ENCODE measurements at places on chromosomes 16 and 17.

DNA sequence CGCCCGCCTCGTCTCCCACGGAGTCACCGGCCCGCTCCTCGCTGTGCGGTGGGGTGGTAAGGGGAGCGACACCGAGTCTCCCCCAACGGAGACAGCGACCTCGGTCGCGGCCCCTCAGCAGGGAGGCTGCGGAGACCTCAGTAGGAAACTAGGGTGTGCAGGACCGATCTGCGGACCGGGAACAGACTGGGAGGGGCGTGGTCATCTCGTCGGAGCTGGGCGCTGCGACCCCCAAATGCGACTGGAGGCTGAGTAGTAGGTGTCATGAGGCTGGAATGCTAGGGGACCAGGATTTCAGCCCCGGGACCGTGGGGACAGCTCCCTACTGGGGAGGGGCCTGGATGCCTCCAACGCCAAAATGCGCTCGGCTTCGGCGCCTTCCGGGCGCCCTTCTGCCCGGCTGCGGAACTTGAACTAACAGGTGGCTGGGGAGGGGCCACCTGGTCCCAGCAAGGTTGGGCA, 1.3 kb downstream of the CACNG4 start:
- DNase-seq: no peak

DNA sequence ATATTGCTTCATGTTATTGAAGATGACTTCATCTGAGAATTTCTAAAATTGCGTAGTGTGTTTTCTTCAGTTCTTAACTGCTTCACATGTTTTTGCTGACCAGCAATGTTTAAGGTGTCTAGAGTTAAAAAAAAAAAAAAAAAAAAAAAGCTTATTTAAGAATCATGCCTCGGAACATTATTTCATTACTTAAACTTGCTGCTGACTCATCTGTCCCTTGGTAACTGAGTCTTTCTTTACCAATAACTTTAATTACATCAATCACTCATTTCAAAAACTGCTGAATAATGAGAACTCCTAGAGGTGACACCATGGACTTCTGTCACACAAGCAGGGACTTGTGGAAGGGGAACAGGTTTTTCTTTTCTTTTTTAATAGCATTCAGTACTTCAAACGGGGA, 16.2 kb downstream of the IRX5 start:
- peak; percentile 20 for DNase-seq

- DNase-seq: no peak
Observed at GRCh38 chr17:73066148-73066884, 26.2 kb downstream of the SLC39A11 start.

GRCh38 chr16:25013751-25014499, 1.2 kb downstream of the ARHGAP17 start:
- no peak for DNase-seq

DNA sequence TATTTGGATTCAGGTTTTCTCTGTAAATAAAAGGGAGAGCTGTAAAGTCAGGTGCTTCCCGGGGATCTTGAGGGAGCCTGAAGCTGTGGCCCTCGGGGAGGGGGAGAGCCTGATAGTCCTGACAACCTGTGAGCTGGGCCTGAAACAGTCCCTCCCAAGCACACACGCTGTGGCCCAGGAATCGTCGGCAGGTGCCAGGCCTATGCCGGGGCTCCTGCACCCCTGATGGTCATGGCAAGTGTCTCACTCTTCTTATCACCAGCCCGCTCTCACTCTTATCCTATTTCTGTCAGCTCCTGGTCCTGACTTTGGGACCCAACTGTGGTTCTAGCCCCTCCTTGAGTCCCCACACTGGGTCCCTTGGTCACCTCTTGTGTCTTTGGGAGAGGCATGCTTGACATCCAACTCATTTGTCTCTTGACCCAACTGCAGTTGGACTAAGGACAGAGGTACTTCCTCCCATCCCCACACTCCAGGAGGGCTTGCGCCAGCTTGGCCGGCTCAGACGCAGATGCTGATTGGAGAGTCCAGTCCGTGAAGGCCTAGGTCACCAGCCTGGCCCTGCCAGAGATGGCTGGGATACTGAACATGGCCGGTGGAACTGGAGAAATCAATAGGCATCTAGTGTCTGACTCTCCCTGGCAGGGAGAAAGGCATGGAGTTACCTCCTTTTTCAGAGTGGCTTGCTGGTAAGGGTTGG, 170.5 kb upstream of the WSCD1 start:
- no peak for DNase-seq

DNA sequence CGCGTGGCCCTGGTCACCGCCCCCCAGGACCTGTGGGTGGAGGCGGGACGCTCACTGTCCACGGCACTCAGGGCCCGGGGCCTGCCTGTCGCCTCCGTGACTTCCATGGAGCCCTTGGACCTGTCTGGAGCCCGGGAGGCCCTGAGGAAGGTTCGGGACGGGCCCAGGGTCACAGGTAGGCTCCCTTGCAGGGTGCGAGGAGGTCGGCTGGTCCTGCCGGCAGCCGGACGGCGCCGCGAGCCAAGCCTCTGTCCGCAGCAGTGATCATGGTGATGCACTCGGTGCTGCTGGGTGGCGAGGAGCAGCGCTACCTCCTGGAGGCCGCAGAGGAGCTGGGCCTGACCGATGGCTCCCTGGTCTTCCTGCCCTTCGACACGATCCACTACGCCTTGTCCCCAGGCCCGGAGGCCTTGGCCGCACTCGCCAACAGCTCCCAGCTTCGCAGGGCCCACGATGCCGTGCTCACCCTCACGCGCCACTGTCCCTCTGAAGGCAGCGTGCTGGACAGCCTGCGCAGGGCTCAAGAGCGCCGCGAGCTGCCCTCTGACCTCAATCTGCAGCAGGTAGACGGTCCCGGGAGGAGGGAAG, 1.3 kb downstream of the GUCY2D start:
- DNase-seq: no peak

GRCh38 chr16:72021043-72021442, 12.5 kb downstream of the DHODH start:
- no peak for DNase-seq

DNA sequence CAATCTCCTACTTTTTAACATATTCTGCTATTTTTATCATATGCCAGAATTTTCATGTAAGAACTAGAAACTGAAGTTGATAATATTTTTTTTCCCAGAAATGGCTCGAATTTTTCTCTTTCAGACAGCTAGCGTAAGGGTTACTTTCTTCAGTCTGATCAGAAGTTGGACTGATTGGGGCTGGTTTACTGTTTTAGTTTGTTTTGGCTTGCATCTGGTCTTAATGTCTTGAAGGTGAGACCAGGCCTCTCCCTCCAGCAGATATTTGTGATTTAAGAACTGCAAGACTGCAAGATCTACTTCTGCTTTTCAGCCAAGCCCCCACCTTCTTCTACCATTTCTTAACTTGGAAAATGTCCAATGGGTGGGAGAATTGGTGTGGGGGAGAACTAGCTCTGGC, 266.4 kb downstream of the HAPSTR1 start:
- no peak for DNase-seq

DNA sequence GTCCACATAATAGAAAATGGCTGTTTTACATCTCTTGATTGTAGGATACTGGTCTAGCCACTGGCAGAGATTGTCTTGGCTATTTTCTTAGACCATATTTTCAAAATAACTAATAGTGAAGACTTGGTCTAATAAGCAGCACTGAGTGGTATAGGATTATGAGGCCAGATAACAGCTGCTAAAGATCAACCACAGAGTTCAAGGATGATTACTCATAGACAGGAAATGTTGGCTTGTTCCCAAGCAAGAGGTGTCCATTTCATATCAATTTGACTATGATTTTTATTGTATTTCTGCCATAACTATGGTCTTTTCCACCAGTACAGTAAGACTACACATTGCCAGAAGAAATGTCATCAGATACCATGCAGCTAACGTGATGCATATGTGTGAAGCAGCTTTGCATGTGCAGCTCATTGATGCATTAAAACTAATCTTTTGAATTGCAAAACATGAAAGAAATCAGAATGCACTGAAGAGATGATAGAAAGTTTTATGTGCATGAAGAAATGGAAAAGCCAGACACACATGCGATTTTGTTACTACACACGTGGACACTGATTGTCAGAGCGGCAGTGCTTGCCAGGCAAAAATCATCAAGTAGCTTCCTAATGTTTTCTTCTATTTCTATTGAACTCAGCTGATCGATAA, 693.3 kb downstream of the CDH11 start:
- peak; percentile 89 for DNase-seq

DNA sequence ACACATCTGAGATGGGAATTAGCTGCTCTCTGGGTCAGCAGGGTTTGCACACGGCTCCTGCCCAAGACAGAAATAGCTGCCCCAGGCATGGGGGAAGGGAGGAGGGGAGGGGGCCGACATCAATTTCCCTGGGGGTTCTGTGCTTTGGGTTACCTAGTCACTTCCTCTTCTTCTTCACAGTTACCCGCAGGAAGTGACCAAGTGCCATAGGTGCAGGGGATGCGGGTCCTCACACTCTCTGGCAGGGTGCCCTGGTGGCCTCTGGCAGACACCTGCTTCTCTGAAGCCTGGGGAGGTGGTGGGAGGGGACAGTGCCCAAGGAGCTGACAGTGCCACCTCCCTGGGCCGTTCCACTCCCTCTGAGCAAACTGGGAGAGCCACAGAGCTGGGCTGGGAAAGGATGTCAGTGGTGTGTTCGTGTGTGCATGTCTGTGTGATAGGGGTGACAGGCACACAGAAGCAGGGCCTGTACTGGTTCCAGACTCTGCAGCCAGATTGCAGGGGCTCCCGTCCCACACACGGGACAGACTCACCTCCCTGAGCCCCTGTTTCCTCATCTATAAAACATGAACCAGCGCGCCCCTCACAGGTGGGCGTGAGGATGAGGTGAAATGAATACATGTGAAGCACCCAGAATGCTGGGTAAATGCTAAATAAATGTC, 18.2 kb downstream of the SCN4A start:
- DNase-seq: no peak

- no peak for DNase-seq
Observed at GRCh38 chr17:67171560-67171959, 73.4 kb downstream of the HELZ start.

DNA sequence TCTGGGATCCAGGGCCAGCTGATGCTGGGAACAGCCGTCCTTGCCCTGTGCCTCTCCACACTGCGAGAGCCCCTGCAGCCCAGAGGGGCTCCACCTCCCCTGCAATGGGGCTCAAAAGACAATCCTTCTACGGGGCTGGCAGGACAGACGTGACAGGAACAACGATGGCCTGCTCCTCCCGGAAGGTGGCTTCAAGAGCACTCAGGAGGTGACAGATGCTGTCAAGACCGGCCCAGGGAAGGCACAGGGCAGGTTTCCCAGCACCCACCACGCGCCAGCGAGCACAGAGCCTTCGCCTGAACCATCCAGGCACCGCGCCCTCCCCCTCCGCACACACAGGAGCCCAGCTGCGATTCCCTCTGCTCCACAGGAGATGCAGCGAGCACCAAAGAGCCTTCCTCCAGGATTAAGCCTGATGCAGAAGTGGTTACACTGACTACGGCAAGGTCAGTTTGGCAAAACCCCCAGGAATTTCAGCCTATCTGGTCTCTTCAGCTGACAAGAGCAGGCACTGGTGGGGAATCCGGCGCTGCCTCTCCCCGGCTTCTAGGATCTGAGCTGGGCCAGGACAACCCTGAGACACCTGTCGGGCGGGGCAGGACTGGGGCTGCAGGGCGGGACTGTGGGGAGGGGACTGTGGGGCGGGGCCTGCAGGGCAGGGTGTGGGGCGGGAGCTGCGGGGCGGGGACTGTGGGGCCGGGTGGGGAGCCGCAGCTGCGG, 103.4 kb downstream of the ZNF778 start:
- DNase-seq: no peak

DNA sequence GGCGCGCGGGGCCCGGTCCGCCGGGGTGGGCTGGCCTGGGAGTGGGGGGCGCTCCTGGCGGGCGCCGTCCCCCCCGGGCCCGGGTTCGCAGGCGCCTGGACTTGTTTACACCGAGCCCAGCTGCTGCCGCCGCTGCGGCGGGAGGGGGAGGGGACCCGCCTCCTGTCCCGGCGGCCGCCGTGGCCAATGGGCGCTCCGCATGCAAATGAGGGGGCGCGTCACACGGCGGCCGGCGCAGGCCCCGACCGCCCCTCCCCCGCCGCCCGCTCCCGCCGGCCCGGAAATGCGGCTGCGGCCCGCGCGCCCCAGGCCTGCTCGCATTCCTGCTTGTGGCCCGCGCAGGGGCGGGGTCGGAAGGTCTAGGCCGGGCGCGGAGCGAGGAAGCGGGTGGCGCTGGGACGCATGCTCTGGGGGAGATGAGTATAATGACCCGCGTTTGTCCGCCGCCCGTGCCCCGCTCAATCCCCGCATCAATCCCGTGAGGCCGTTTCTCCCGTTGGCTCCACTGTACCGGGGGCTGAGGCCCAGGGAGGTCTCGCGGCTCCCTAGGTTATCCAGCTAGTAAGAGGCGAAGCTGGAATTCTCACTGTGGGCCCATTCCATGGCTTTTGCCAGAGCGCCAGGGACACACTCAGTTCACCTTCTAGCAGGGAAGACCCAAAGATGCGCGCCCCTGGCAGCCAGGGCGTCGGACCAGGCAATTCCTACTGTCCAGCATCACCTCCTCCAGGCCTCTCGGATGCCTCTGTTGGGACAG, at the start of gene YPEL3:
Gene YPEL3, minus strand, starts transcription at position 109 of the 757 bp plus-strand sequence. CDS start 731 bp downstream, outside the sequence.
- DNase-seq: peak; percentile 87

- no peak for DNase-seq
Observed at GRCh38 chr17:81727324-81728031, 15.4 kb downstream of the SLC25A10 start.

DNA sequence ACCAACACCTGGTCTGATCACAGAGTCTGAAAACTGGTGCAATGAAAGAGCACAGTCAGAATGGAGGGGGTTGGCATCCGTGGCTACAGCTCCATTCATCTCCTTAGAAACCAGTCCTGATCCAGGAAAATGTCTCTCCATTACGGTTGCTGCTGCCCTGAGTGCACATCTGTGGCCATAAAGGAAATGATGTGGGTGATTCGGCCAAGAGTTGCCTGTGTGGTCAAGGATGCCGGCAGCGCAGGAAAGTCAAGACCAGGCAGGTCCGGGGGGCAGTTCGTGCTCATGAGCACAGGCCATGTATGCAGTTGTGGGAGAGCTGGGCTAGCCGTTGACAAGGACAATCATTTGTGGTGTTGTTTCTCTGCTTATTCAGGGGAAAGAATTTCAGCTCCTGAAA, 5.9 kb downstream of the XAF1 start:
- no peak for DNase-seq

DNA sequence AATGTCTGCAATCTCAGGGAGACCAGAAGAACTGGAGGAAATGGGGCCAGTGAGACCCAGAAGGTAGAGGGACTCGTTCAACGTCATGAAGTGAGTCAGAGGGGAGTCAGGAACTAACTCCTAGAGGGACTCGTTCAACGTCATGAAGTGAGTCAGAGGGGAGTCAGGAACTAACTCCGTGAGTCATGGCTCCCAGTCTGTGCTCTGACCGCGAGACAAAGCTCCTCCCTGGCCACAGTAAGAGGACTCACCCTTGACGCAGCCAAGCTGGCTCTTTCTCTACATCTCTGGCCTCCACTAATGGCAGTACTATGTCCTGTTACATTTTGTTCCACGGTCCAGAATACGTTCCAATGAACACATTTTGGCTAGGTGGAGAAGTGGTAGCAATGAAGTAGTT, 902.5 kb downstream of the KCNJ2 start:
- peak; percentile 99 for DNase-seq
